Upper lobe of right lung (tissue), 1 donor: ENCODE measurements at places on chromosomes 5 and 9. TPM values are rescaled to one million over a fixed set of nuclear protein-coding genes. Genes with fewer than 3 reads are reported as not detected.

DNA sequence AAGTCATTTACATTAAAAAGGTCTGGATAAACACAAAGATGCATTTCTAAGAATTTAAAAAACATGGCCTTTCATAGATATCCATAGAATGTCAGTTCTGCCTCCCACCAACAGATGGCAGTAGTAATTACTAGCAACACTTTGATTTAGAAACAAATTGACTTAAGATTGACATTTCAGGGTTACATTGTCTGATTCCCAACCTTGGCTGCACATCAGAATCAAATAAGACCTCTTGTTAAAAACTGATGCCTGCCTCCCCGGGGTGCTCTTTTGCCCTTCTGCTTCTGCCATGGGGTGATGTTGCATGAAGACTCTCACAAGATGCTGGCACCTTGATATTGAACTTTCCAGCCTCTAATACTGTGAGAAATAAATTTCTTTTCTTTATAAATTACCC, 146.2 kb upstream of the GPR151 start:
- no peaks in the 10 kb centered on the region for H3K27me3 ChIP-seq
- no peak overlapping the region for H3K4me3 ChIP-seq
- no peaks in the 10 kb centered on the region for H3K36me3 ChIP-seq
- H3K27ac ChIP-seq: no peak overlapping the region
- DNase-seq: no peak

GRCh38 chr5:66717455-66718373, 121.5 kb downstream of the MAST4 start:
- no peaks in the 10 kb centered on the region for H3K4me1 ChIP-seq
- DNase-seq: no peak
- H3K36me3 ChIP-seq: no peaks in the 10 kb centered on the region
- no peak overlapping the region for H3K27ac ChIP-seq
- H3K4me3 ChIP-seq: no peak overlapping the region
- H3K27me3 ChIP-seq: no peaks in the 10 kb centered on the region

DNA sequence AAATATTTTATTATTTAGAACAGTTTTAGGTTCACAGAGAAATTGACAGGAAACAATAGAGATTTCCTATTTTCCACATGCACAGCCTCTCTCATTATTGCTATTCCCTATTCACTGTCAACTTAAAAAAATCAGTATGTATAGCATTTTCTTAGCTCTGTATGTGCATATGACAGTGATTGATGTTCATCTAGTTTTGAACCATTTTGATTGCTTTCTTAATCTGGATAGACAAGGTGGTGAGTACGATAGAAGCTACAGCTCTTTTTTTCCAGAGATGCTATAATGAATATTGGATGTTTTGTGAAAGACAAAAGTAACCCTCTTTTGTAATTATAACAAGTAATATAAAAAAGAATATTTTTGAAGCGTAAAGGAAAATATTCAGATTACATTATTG, 201.2 kb upstream of the ARRDC3 start:
- no peaks in the 10 kb centered on the region for H3K27me3 ChIP-seq
- DNase-seq: no peak
- no peaks in the 10 kb centered on the region for H3K36me3 ChIP-seq
- no peak overlapping the region for H3K27ac ChIP-seq

- no peak overlapping the region for H3K4me3 ChIP-seq
- no peak for DNase-seq
- H3K27ac ChIP-seq: no peak overlapping the region
- H3K27me3 ChIP-seq: peaks cover 20% of the 10 kb centered on the region
Measured at GRCh38 chr9:114149765-114150340, 5.5 kb upstream of the COL27A1 start.

- H3K36me3 ChIP-seq: no peaks in the 10 kb centered on the region
- H3K4me1 ChIP-seq: no peaks in the 10 kb centered on the region
- no peaks in the 10 kb centered on the region for H3K27me3 ChIP-seq
- H3K27ac ChIP-seq: no peak overlapping the region
- DNase-seq: no peak
Measured at GRCh38 chr5:147731431-147732290, 50.9 kb downstream of the JAKMIP2 start.

GRCh38 chr5:54764102-54765090, 221.0 kb downstream of the ESM1 start:
- no peak for DNase-seq
- no peak overlapping the region for H3K27ac ChIP-seq
- H3K36me3 ChIP-seq: no peaks in the 10 kb centered on the region
- H3K4me3 ChIP-seq: no peak overlapping the region

DNA sequence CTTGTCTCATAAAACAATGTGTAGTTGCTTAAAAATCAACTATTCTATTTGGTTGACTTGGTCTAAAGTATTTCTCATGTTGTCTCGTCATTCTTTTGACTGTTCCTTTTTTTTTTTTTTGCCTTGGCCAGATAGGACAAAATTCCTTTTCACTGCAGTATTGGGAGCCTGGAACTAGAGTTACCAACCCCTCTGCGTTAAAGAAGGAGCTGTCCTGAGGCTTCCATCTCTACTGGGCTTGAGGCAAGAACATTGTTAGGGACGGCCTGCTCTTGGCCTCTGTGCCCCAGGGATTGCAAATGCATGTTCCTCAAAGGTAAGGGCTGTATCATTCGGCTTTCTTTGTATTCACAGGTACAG, 1.4 kb upstream of the NPR2 start:
- H3K27ac ChIP-seq: no peak overlapping the region
- peaks cover 9% of the 10 kb centered on the region for H3K4me1 ChIP-seq
- H3K27me3 ChIP-seq: no peaks in the 10 kb centered on the region
- H3K36me3 ChIP-seq: no peaks in the 10 kb centered on the region

DNA sequence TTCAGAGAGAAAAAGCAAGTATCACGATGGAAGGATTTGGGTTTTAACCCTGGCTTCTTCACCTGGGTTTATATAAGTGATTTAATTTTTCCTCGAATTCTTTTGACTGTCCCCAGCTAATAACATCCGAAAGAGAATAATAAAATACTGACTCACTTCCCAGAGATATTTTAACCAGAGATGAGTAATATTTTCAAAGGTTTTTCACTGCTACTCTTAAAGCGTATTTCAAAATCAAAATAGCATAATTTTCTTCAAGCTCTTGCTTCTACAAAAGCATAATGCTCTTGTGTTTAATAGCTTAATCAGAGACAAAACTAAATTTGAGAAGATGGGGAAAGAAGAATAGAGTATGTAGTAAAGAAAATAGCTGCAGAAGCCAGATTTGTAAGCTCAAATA, 215.2 kb upstream of the PTGER4 start:
- H3K36me3 ChIP-seq: no peaks in the 10 kb centered on the region
- no peak overlapping the region for H3K27ac ChIP-seq
- DNase-seq: no peak
- H3K4me1 ChIP-seq: no peaks in the 10 kb centered on the region
- no peaks in the 10 kb centered on the region for H3K27me3 ChIP-seq

DNA sequence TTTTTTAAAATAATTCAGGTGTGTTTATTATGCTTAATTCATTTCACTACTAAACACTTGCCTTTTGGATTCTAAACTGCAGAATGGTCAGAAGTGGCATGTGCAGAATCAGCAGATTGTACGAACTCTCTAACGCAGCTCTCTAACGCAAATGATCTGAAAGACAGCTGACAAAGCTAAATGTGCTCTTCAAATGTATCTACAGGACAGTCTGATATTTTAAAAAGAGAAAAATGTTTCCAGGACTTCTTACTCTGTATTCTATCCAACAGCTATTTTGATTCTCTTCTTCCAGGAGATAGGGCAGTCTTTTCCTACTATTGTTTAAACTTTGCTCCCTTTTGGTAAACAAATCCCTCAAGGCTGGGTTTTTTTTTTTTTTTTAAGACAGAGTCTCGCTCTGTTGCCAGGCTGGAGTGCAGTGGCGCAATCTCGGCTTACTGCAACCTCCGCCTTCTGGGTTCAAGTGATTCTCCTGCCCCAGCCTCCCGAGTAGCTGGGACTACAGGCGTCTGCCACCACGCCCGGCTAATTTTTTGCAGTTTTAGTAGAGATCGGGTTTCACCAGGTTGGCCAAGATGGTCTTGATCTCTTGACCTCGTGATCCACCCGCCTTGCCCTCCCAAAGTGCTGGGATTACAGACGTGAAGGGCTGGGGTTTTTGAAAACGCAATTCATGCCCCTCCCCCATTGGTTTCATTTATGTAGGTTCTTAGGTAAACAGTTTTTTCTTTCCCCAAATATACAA, 1.2 kb downstream of the NMRK1 start:
- H3K27me3 ChIP-seq: no peaks in the 10 kb centered on the region
- H3K4me1 ChIP-seq: peaks cover 58% of the 10 kb centered on the region
- peak overlapping the region; percentile 99 for H3K27ac ChIP-seq

GRCh38 chr5:142832263-142832662, 62.1 kb downstream of the ARHGAP26 start:
- H3K27me3 ChIP-seq: no peaks in the 10 kb centered on the region
- H3K4me1 ChIP-seq: peaks cover 21% of the 10 kb centered on the region
- no peak overlapping the region for H3K27ac ChIP-seq
- H3K36me3 ChIP-seq: no peaks in the 10 kb centered on the region

DNA sequence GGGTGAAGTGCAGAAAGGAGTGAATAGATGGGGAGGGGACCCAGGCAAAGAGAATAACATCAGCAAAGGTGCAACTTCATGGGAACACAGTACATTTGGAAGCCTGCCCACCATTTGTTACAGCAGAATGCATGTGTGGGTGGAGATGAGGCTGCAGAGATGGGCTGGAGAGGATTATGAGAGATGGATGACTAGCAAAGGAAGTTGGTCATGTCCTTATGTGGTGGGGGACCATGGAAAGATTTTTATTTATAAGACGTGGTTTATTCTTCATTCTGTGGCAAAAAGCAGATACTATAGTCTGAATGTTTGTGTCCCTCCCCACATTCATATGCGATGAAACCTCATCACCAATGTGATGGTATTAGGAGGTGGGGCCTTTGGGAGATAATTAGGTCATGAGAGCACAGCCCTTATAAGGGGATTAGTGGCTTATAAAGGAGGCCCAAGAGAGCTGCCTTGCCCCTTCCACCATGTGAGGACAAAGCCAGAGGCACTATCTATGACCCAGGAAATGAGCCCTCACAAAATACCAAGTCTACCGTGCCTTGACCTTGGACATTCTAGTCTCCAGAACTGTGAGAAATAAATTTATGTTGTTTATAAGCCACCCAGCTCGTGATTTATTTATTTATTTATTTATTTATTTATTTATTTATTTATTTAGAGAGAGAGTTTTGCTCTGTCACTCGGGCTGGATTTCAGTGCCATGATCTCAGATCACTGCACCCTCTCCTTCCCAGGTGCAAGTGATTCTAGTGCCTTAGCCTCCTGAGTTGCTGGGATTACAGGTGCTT, 483.7 kb downstream of the RAB3C start:
- H3K27me3 ChIP-seq: no peaks in the 10 kb centered on the region
- H3K27ac ChIP-seq: no peak overlapping the region
- H3K36me3 ChIP-seq: no peaks in the 10 kb centered on the region
- H3K4me1 ChIP-seq: no peaks in the 10 kb centered on the region
- DNase-seq: no peak

DNA sequence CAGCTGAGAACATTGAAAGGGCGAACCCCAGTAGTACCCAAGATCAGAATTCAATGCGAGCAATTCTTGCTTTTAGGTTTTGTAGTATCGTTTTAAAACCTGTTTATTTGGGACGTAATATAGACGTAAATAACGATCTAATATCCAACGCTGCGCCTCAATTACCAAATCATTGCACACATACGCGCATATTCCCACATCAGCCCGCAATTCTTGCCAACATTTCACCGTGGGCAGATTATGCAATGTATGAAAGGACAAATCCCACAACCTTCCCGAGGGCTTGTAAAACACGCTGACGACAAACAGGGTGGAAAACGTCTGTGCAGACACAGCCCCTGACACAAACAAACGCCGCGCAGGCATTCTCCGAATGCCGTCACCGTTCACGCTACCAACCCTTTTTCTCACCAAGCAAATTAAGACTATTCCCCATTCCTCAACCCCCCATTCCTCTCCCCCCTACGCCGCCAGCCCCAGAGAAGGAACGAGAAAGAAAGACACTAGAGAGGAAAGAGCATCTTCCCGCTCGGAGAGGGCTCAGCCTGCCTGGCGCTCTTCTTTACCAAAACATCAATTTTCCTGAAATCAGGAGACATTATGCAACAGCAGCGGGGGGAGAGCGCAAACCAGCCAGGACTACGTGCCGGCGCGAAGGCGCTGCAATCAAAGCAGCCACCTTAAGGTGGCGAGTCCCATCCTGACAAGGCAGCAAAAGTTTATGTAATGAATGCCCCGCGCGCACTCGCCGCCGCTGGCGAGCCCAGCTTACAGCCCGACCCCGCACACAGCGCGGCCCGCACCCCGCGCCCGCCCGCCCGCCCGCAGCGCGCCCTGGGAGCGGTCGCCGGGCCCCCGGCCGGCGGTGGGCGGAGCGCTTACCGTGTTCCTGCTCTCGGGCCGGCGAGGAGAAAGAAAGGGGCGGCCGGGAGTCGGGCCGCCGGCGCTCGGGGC, 597 bp downstream of the NFIL3 start:
- peak overlapping the region; percentile 71 for H3K4me3 ChIP-seq
- peaks cover 35% of the 10 kb centered on the region for H3K4me1 ChIP-seq

GRCh38 chr5:65268525-65268924, 213.2 kb downstream of the ADAMTS6 start:
- H3K4me1 ChIP-seq: no peaks in the 10 kb centered on the region
- no peak overlapping the region for H3K27ac ChIP-seq
- H3K4me3 ChIP-seq: no peak overlapping the region

GRCh38 chr9:91208837-91209236, 152.9 kb downstream of the AUH start:
- no peak for DNase-seq
- H3K4me3 ChIP-seq: no peak overlapping the region
- no peaks in the 10 kb centered on the region for H3K36me3 ChIP-seq
- H3K4me1 ChIP-seq: peaks cover 7% of the 10 kb centered on the region

- no peaks in the 10 kb centered on the region for H3K36me3 ChIP-seq
- DNase-seq: no peak
- no peaks in the 10 kb centered on the region for H3K4me1 ChIP-seq
- H3K27ac ChIP-seq: no peak overlapping the region
Measured at GRCh38 chr5:117058740-117059139, 484.1 kb upstream of the SEMA6A start.

DNA sequence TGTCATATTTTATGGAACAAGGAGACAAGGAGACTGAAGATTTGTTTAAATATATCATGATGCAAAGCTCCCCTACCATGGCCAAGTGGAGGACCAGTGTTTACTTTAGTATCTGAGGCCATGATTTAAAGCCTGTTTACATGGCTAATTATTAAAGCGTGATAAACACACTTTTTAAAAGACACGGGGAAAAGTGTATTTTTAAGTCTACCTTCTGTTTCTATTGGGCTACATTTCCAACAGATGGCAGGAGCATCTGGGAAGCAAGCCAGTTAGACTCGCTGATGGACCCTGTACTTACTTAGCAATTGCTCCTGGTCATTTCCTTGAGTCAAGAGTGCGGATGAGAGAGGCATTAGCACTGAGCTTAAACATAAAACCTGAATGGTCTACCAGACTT, 480.3 kb upstream of the SEMA6A start:
- H3K4me3 ChIP-seq: no peak overlapping the region
- DNase-seq: no peak
- H3K27me3 ChIP-seq: no peaks in the 10 kb centered on the region

GRCh38 chr5:175859916-175860315, 11.5 kb upstream of the CPLX2 start:
- peaks cover 4% of the 10 kb centered on the region for H3K27me3 ChIP-seq
- H3K4me3 ChIP-seq: no peak overlapping the region
- no peak overlapping the region for H3K27ac ChIP-seq
- H3K4me1 ChIP-seq: no peaks in the 10 kb centered on the region
- DNase-seq: no peak
- H3K36me3 ChIP-seq: no peaks in the 10 kb centered on the region

Gene SPINK1
- total RNA-seq: not detected

Gene SLC6A3
- 0.52 TPM for total RNA-seq

Gene CD72
- total RNA-seq: 3.0 TPM

Gene AIF1L
- total RNA-seq: 12.3 TPM

Gene FREM1
- 7.0 TPM for total RNA-seq

Gene BTNL8
- 4.5 TPM for total RNA-seq

Gene GPX8
- total RNA-seq: 9.5 TPM

Gene PRSS3
- total RNA-seq: not detected

Gene SLC34A1
- total RNA-seq: not detected
